H1 (cell line): ENCODE measurements at places on chromosomes 5 and 9.

DNA sequence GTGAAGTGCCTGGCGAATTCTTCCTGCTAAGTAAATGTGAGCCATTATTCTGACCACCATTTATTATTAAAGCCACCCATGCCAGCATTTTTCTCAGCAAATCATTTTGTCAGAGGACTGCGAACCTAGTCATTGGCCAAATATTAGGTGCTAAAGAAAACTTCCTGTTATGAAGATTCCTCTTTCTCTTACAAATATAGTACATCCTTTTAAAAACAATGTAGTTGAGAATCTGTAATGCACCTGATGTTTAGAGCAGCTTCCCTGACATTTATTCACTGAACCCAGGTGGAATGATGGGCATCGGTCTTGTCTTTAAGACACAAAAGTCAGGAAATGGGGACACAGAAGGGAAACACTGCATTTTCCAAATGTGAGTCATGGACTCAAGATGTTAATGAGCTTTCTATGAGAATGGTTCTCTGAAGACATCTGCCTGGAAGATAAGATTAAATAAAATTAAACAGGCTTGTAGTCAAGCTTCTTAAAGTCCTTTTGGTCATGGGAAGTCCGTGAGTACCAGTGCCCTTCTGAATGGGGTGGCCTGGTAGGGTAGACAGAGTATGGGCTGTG lies 290.6 kb downstream of the FBXL7 start:
- no peak for DNase-seq

GRCh38 chr5:141508798-141509611 lies 20.1 kb downstream of the PCDHGC5 start:
- DNase-seq, result no peak

DNA sequence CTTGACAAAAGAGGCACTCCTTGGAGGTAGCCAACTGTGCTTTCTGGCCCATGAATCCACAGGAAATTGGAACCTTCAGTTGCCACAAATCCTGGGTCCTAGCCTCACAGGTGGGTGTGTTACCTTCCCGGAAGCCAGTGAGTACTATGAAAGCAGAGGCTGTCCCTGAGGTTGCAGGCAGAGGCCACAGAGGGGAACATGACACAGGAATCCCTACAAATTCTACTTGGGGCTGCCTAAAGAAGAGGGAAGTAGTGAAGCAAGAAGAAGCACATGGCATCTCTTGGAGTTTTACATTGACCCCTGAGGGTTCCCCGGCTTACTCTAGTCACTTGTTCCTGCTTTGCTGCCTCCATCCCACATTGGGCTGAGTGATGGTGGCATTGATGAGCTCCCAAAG lies 2.6 kb downstream of the SLC22A5 start:
- DNase-seq, result no peak

DNA sequence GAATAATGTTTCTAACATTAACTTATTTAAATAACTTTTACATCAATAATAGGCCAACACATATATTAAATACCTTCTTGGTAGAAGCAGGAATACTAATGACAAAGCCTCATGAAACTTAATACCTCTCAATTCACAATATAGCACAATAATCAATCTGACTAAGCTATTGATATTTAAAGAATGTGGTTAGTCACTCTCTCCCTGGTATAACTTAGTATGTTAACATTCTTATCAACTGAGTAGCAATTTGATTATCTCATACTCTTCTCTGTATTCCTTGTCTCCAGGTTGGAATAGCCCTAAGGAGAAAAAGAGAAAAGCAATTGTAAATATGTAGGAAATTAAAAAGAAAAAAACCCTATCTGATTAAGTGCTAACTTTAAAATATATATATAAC lies 4.9 kb upstream of the PGGT1B start:
- DNase-seq, result no peak
